IMR-90 (cell line): ENCODE measurements at places on chromosomes 11 and 22. TPM values are rescaled to one million over a fixed set of nuclear protein-coding genes. Genes with fewer than 3 reads are reported as not detected.

DNA sequence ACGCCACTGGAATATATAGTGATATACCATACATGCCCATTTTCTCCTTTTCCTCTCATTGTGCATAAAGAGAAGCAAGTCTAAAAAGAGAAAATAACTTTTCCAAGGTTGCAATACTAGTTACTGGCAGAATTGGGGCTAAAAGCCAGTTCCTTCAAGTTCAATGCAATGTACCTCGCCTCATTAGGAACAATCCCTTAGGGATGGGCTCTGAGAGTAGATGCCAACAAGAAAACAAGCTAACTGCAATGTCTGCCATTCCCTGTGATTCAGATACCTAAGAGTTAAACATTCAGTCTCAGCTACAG lies 114.3 kb downstream of the RBFOX2 start:
- DNase-seq: no peak
- H3K27ac ChIP-seq: peak overlapping the region; percentile 18; the same call in 1 of the 2 replicates
- H3K4me1 ChIP-seq: peaks cover 12% of the 10 kb centered on the region
- H3K27me3 ChIP-seq: no peaks in the 10 kb centered on the region

GRCh38 chr11:76670485-76671236 lies at the start of gene LRRC32:
Gene LRRC32, minus strand, starts transcription at chr11:76670747. Its CDS starts 4,793 bp downstream, at chr11:76665954.
- H3K27ac ChIP-seq: peak within 1 kb of the TSS; percentile 8
- H3K4me1 ChIP-seq: peaks cover 11% of the 10 kb centered on the region
- H3K27me3 ChIP-seq: 0 out of 2 replicates have a peak, but pooled peaks cover 3% of the 10 kb centered on the region
- H3K4me3 ChIP-seq: peak within 1 kb of the TSS; percentile 25

DNA sequence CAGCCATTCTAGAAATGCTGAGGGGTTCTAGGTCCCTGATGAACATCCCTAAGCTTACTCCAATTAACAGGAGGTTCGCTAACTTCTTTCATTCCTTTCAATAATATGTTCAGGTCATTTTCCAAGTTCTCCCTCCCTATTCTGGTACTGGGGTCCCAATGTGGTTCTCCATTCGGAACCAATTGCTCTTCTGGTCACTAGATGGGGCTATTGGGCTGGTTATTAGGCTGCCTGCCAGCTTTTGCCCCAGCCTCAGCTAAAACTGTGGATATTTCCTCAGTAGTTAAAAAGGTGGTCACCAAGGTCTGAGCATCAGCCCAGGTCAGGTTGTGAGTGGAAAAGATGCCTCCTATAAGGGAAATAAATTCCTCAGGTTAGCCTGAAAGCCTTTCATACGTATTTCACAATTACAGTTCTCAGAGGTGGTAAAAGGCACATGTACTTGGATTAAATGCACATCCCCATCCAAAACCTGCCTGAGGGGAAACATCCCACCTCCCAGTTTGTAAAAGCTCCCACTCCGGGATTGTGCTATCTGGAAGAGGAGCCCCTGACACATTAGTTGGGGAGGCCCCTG lies 161.1 kb upstream of the CCDC179 start:
- DNase-seq: peak; percentile 51
- no peak overlapping the region for H3K27ac ChIP-seq
- no peaks in the 10 kb centered on the region for H3K27me3 ChIP-seq
- H3K4me1 ChIP-seq: 0 out of 2 replicates have a peak, but pooled peaks cover 3% of the 10 kb centered on the region
- no peaks in the 10 kb centered on the region for H3K36me3 ChIP-seq
- H3K4me3 ChIP-seq: no peak overlapping the region

- H3K4me3 ChIP-seq: no peak overlapping the region
- DNase-seq: peak; percentile 57
- H3K4me1 ChIP-seq: no peaks in the 10 kb centered on the region
- no peak overlapping the region for H3K27ac ChIP-seq
- H3K36me3 ChIP-seq: no peaks in the 10 kb centered on the region
- H3K27me3 ChIP-seq: peaks cover 25% of the 10 kb centered on the region
These were observed 71.4 kb upstream of the MPEG1 start for GRCh38 chr11:59283825-59284772.

Gene DEPDC7
- total RNA-seq: 9.7 TPM in 2 replicates
